Stimulated activated CD4-positive, alpha-beta T cell treated with anti-CD3 and anti-CD28 coated beads, Interleukin-4, amount 100 ng/mL, for 1 hour (primary cell): ENCODE measurements at places on chromosomes 16 and 17.

DNA sequence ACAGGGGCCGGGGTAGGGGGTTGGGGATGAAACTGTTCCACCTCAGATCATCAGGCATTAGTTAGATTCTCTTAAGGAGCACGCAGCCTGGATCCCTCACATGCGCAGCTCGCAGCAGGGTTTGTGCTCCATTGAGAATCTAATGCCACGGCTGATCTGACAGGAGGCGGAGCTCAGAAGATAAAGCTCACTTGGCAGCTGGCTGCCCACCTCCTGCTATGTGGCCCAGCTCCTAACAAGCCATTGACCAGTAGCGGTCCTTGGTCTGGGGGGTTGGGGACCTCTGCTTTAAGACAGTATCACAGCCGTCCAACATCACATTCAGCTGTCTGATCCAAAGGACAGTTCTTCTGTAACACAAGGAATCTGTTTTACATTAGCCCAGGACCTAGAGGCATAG lies 62.5 kb downstream of the SLC39A11 start:
- DNase-seq, result no peak

GRCh38 chr16:48525201-48526057 lies 84.6 kb downstream of the N4BP1 start:
- no peak for DNase-seq

DNA sequence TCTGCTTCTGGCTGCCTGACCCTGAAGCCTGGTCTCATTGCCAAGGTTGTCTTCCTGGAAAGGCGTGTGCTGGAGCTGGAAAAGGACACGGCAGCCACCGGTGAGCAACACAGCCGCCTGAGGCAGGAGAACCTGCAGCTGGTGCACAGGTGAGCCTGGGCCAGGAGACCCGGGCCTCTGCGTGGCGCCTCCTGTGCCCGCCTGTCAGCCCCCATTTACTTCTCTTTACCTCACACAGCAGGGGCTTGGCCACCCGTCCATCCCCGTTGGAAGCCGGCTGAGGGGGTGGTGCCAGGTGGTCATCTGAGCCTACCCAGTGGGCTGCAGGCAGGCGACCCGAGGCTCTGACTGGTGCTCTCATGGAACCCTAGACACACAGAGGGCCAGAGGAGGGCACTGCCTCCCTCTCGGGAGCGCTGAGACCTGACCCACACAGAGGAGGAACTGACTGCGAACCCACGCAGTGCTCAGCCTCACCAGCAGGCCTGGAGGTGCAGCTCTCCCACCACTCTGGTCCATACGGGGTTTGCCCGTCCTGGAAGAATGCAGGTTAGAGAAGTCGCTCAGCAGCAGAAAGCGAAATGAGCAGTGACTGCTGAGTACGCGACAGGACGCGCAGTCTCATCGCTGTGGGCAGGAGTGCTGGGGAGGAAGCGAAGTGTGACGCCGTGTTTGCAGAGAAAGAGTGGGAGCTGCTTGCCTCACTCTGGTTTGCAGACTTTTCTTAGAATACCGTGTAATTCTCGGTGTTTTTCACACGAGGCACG lies 21.9 kb upstream of the CAPN15 start:
- no peak for DNase-seq

DNA sequence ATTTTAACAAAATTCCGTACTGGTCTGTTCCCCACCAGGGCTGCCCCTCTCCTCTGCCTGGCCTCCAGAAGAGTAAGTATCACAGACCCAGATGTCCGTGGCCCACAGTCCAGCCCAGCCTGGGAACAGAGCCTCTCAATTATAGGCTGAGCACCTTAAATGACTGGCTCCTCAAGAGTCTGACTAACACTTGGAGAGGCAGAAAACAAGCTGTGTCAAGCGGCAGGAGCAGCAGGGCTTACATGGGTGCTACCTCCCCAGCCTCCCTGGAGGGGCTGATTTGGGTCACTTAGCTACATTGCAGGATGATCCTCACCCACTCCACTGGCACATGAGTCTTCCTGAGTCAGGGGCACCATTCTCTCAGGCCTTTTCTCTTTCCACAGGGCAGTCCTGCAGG lies 209.7 kb downstream of the COPRS start:
- DNase-seq, result no peak

DNA sequence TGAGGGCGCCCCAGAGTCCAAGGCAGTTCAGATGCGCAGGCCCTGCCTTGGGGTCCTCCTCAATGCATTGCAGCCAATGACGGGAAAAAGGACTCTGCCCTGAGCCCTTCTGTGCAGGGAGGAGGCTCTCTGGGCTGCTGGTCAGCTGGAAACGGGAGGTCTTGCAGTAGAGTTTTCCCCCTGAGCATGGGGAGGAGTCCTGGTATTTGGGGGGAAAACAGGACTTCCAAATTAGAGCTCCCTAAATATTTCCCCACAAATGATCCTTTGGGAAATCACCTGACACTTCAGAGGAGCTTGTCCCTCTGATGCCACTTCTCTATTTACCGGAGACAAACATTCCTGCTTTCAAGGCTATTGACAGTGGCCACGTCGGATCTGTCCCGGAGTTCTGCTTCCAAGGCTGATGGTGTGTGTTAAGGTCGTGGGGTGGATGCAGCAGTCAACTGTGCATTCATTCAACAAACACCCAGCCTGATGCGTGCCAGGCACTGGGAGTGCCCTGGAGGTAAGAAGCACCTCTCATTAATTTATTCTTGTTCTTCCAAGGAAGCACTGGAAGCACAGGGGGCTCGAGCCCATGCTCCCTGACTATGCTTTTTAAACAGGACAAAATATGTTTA lies 73.0 kb upstream of the DNAH17 start:
- DNase-seq, result no peak

DNA sequence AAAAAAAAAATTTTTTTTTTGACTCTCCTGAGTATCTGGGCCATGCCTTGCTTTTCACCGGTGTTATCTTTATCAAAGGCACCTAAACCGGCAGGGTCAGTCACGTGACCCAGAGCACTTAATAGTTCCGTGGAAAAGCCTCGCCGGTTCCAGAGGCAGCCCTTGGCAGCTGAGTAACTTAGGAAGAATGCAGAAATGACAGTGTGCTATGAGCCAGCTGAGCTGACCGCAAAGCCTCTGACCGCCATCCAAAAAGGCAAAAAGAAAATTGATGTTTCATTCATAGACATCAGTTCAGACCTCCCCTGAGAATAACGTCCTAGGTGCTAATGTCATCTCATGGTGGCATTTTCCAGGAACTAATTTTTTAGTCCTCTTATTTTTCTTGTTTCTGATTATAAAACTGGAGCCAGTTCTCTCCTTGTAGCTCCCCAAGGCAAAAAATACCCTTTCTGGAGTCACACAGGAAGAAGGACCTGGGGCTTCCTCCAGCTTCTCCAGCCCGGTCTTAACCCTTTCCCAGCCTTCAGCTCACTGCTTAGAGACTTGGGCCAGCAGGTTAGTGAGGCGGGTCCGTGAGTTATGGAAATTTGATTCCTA lies 122.6 kb downstream of the SOCS1 start:
- no peak for DNase-seq

- DNase-seq, result no peak
These were observed 255.8 kb downstream of the CDH11 start for GRCh38 chr16:64866021-64866420.

DNA sequence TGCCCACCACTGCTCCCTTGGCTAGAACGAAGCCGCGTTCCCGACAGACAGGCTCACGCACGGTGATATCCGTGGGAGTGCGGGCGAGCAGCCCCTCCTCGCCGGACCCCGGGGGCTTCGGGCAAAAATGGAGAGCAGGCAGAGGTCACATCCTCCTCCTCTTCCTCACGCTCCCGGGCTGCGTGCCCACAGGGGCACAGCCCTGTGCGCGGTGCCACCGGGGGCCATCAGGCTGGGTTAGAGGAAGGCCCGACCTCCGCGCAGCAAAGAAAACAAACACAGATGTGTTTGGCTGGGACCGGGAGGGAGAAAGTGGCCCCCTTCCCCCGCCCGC lies 519 bp upstream of the NTN1 start:
- no peak for DNase-seq

DNA sequence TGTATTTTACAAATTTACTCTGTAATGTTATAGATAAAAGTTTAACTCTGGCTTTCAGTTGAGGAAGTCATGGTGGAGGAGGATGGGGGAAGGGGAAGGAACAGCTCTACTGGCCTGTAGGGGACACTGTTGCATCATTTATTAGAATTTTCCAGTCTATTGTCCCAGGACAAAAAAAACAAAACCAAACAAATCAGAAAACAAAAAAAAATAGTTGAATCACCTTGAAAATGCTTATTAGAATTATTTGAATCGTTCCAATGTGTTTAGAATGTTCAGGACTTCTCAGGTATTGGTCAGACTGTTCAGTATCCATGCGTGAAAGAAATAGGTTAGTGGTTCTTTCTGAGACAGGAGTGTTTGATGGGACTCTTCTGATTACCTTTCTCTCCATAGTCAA lies 242.0 kb downstream of the FTO start:
- no peak for DNase-seq

DNA sequence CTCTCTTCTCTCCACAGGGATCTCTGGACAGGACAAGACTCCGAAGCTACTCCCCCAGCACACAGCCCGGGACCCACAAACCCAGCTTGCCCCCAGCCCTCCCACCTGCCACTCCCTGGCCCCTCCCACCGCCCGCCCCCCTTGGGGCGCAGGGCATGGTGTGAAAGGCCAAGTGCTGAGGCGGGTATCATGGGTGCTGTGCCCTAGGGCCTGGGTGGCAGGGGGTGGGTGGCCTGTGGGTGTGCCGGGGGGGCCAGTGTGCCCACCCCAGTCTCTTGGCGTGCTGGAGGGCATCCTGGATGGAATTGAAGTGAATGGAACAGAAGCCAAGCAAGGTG lies 11.4 kb downstream of the THRA start:
- DNase-seq, result no peak

- DNase-seq, result no peak
These were observed 232.1 kb downstream of the MRTFB start for GRCh38 chr16:14303182-14303618.

- no peak for DNase-seq
These were observed 45.7 kb downstream of the TMEM186 start for GRCh38 chr16:8751481-8752311.

DNA sequence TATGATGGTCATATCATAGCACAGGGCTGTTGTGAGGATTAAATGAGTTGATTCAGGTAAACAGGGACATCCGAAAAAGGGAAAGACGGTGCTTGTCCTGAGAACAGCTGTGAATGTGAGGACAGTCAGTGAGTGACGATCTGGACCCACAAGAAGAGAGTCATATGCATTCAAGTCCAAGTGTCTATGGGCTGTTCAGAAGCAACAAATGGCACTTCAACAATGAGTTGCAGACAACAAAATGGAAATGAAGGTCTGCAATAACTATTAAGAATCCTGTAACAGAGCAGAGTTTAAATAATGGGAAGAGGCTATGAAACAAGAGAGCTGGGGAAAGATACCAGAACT lies 100.3 kb downstream of the ADCY9 start:
- no peak for DNase-seq

DNA sequence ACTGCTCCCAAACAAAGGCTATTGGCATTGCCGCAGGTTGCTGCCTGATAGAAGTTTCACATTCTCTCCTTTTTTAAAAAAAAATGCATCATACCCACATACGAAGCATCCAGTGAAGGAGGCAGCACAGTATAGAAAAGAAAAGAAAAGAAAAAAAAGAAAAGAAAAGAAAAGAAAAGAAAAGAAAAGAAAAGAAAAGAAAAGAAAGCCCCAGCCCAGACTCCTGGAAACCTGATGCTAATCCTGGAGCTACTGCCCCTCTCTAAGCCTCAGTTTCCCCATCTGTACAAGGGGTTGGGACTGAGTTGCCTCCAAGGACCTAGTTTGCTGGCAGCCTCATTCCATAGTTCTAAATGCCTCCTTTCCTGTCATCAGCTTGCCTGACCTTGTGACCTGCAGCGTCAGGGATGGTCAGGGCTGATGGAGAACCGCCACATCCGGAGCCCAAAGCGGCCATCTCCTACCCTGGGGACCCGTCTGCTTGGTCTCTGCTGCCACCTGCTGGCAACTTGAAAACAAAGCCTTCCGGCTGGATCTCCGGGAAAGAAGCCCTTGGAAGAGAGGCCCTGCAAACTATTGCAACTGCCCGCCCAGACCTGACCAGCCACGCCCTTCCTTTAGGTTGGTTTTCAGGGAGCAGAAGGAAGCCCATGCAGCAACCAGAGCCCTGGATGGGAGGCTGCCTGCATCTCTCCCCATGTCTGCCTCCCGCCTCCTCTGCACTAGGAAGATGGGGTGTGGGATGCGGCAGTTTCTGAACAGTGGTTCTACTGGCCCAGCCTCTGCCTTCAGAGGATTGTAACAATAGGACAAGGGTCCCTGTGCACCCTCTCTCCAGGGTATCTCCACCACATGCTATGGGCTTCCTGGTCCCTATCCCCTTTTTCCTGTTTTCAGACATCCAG lies 13.0 kb downstream of the AIPL1 start:
- DNase-seq, result peak; percentile 74

DNA sequence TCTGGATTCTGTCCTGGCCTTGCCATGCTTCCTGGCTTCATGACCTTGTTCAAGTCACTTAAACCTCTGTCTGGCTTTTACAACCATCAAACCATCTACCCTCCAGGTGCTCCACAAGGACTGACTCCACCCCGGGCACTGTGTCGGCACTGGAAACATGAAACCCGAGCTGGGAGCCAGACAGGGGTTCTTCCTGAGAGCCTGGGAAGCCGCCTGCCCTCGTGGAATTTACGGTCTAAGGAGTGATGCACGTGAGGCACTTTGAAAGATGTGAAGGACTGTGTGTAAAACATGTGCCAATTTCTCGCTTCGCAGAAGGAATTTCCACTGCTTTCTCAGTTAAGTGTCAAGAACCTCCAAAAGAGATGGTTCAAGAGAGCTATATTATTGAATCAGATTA lies 11.6 kb downstream of the CDK5R1 start:
- DNase-seq, result no peak

- no peak for DNase-seq
These were observed 396.7 kb upstream of the MAF start for GRCh38 chr16:79997257-79997656.

- no peak for DNase-seq
These were observed 122.9 kb downstream of the SDK2 start for GRCh38 chr17:73521376-73521775.

DNA sequence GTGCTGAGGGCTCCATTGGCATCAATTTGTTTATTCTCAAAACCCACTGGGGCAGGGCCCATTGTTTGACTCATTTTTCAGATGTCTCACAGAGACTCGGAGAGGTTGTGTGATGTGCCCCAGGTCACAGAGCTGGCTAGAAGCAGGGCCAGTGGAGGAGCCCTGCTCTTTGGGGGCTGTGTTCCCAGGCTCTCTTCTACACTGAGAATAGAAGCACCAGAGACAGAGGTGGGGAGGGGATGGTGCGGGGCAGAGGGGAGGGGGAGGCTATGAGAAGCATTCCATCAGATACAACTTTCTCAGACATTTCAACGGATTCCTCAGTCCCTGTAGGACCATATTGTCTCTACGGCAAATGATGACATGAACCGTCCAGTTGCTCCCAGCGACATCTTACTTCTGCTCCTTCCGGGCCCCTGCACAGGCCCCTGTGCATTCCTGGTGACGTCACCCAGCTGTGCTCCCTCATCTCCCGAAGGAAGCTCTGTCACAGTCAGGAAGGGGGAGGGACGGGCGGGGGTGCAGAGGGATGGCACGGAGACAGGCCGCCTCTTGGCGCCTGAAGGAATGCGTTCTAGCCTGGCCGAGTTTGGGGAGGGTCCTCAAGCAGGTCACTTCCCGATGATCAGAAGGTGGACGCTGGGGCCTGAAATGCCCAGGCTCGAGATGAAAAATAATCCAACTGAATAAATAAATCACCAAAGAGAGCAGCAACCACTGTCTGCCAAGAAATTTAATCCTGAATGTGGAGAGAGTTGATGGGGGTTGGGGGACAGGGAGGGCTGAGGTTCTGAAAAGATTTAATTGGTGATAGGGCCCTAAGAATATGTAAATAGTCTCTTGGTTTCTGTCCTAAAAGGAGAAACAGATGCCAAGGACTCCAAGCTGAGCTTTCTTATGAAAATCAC lies 114.1 kb downstream of the NOG start:
- no peak for DNase-seq

GRCh38 chr17:29048440-29049368 lies 5.8 kb downstream of the PIPOX start:
- no peak for DNase-seq
